ENCODE measurements at places on chromosomes 12 and 14.

DNA sequence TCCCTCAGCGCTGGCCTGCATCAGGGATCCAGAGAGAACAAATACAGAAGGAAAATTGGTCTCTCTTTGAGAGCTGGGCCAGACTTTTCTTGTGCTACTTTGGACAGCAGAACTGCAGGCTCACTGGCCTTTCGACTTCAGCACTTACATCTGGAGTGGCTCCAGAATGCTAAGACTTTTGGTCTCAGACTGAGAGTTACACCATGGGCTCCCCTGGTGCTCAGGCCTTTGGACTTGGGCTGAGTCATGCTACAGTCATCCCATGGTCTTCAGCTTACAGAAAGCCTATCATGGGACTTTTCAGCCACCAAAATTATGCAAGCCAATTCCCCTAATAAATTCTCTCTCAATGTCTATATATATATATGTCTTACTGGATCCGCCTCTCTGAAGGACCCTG is 9.0 kb upstream of the CD163 start:
- DNase-seq = no peak

DNA sequence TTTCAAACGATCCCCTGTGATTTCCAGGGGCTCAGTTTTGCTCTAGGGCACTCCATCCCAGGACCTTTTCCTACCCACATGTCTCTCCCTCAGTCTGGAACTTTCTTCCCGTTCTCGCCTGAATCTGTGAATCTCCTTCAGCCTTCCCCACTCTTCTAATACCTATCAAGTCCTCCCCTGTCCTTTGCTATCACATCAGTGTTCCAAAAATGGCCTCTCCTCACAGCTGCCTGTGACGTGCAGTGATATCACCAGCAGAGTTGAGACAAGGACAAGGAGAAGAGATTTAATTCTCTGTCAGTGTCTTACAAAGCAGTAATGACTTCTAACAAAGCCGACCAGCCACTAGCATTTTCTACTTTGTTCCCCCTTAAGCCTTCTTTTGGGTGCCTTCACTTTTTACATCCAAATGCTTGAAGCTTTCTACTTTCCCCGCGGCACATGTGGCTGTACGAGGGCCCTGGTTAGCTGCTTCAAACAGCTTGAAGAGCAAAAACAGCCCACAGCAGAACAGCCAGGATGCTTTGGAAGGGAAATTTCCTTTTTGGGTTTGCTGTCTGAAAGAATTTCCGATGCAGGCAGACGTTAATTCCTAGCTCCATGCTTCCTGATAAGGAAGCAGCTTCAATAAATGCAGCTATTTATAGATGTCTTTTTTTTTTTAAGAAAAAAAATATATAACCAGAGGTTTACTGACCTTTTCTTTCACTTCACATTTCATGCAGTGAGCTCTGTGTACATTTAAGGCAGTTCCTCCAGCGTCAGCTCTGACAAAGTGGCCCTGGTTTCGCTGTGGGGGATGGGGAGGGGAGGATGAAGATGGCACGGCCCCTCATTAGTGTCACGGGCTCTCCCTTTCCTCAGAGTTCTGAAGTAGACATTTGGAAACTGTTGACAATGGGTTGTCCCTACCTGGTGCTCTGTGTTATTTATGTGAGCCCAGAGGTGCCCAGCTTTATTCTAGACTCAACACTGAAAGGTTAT is 109.3 kb downstream of the ETV6 start:
- DNase-seq = no peak

GRCh38 chr14:105088812-105089745 is 23.8 kb upstream of the GPR132 start:
- no peak for DNase-seq

DNA sequence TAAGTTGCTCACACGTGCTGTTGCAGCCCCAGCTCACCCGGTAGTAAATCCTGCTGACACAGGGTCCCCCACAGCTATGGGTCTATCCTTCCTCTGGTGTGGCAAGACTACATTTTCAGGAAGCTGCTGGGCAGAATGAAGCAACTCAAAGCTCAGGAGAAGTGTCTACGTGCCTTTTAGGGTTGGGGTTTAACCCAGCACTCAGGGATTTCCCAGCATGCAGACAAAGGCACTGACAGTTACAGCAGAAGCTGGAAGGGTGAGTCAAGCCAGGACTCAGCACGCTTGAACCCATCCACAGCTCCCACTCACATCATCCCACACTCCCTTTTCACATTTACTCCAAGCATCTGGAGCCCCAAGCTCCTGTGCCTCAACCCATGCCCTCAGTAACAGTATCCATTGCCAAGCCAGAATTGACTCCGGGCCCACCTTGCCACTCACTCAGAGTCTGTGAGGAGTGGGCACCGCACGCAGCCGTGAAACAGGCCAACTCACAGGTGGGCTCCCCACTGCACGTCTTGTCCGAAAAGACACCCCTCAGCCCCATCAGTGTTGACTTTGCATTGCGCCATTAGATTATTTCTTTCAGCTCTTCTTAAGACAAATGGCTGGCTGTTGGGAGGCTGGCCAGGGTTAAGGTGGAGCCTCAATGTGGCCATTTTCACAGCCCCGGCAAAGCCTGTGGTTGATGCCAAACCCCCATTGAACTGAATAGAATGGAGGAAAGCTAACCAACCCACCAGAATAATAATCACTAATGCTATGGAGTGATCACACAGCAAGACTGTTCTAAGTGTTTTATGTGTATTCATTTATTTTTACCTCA is 59.6 kb downstream of the ZFP36L1 start:
- no peak for DNase-seq

GRCh38 chr12:80559766-80560165 is 115.7 kb downstream of the PTPRQ start:
- no peak for DNase-seq
